ENCODE measurements at places on chromosomes 6 and 20.

GRCh38 chr6:156634048-156634447, 143.1 kb upstream of the ARID1B start:
- DNase-seq, result no peak

GRCh38 chr6:11804135-11804534, 25.5 kb upstream of the ADTRP start:
- DNase-seq, result no peak

DNA sequence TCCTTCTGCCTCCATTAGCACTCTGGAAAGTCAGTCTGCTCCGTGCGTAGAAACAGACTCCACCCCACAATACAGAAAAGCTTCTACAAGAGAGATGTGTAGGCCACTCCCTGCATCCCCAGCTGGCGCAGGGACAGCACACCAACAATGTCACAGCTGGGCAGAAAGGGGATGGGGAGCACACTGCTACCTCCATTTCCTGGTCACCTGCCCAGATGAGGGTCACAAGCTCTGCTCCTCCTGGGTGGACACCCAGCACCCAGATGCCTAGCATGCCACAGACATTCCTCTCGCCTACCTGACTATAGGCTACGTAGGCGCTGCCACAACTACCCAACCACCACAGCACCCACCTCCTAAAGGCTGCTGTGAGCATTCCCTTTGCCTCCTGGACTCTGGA, 12.2 kb downstream of the BEND3 start:
- DNase-seq, result no peak

- no peak for DNase-seq
These were observed 85.4 kb downstream of the C6orf52 start for GRCh38 chr6:10609038-10609437.

GRCh38 chr6:145151624-145152023, 583.7 kb downstream of the EPM2A start:
- DNase-seq, result no peak

- no peak for DNase-seq
These were observed 212.5 kb upstream of the CHD6 start for GRCh38 chr20:41830702-41831101.

- DNase-seq, result no peak
These were observed 192.2 kb downstream of the RFPL4B start for GRCh38 chr6:112539355-112539754.

GRCh38 chr6:90764001-90764400, 177.1 kb upstream of the MAP3K7 start:
- no peak for DNase-seq

GRCh38 chr6:142728910-142729481, 216.0 kb downstream of the HIVEP2 start:
- no peak for DNase-seq

GRCh38 chr6:127026247-127026646, 92.2 kb upstream of the RSPO3 start:
- DNase-seq, result no peak

- no peak for DNase-seq
These were observed 279.6 kb upstream of the SULF2 start for GRCh38 chr20:48064929-48065328.

DNA sequence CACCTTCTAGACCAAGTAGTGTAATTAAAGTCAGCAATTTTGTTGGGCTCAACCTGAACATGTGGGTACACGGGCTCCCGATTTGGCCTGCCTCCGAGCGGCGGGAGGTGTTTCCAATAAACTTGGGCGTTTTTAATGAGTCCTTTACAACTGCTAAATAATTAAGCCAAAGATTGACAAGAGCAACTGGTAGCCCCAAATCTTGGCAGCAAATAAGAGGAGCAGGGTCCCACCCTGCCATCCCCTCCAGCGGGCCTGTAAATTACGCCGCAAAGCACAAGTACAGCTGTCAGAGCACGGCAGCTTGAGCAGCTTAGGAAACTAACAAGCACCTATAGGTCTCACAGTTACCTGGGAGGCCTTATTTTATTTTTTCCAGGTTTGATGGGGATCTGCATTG, 217.1 kb downstream of the BMP7 start:
- no peak for DNase-seq

DNA sequence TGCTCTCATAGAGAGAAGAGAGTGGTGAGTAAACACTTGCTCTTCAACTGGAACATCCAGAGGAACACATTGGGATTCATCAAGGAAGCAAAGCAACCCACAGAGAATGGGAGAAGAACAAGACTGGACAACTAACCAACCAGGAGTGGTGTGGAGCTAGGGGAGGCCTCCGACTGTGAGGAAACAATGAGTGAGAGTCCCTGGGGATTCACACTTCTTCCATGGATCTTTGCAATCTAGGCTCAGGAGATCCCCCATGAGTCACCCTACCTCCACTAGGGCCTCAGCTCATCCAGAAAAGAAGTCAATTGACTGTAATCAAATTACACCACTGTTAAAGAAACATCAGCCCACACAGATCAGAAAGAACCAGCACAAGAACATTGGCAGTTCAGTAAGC, 42.3 kb upstream of the CLVS2 start:
- DNase-seq, result no peak

DNA sequence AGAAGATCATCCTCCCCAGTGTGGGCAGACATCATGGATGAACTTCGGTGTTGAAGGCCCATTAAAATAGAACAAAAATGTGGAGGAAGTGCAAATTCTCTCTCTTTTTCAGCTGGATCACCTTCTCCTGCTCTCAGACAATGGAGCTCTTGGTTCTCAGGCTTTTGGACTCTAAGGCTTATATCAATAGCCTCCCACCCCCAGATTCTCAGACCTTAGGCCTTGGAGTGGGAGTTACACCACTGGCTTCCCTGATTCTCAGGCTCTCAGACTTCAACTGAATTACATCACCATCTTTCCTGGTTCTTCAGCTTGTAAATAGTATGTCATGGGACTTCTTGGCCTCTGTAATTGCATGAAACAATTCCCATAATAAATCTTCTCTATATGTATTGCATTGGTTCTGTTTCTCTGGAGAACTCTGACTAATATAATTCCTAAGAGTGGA, 36.6 kb downstream of the NSFL1C start:
- DNase-seq, result peak; percentile 75

DNA sequence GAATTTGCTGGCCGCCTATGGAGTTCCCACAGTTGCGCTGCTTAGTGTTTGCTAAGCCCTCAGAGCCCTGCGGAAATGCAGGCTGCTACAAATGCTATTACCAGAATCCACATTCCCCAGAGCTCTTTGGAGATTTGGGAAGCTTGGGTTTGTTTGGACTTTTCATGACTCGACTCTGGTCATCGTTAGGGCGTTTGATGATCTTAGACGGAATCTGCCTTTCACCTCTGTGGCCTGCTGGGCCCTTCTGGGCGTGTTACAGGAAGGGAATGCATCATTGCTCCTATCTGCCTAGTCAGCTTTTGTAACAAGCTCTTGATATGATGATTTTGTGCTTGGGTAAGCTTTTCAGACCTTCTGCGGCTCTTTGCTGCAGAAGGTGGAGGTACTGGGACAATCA, 50.8 kb downstream of the EYA2 start:
- DNase-seq, result no peak

DNA sequence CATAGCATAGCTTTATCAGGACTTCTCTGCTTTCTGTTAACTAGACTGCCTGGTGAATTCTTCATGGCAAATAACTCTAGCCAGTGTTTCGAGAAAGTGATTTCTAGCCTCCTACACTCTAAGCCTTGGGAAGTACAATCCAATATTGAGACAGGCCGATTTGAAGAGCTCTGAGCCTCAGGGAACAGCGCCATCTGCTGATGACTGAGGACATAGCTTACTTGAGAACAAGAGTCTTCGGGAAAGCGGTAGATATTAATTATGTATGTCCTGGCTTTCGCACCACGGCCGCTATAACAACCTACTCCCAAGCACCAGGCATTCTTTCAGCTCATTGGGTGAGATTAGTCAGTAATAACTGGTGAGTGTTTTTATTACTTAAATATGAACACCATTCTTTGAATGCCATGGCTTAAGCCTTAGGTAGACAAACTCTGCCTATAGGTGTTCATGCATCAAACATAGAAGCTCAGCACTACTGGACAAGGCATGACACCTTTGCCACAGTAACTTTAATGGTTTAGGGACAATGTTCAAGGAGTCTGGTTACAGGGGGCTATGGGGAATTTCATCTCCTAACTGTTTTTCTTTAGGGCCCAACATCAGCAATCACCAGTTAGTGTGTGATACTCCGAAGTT, 518.6 kb downstream of the BMP2 start:
- peak; percentile 5 for DNase-seq

DNA sequence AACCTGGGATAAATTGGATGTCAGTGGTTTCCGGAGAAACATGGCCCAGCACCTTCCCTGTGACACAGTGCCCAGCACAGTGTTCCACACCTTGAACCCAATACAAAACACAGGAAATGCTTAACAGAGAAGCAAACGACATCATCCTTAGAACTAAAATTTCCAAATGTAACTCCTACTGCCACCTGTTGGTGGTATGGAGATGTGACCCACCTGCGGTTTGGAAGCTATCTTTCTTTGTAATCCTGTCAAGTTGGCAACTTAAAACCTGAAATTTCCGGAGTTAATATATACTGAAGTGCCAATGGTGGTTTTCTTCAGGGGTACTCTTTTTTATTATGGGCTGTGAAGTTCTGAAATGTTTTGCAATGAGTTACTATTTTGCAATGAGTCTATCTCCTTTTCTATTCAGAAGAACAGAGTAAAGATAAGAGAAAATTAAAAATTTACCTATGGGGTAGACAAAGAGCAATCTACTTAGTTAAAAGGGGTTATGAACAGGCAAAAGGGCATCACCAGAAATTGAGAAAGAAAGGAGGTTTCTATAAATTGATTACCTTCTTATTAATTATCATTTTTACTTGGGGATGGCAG, 658.8 kb downstream of the PTPRT start:
- DNase-seq, result no peak

GRCh38 chr20:15310361-15310760, 972.9 kb upstream of the FLRT3 start:
- DNase-seq, result no peak

- no peak for DNase-seq
These were observed 1.0 kb upstream of the APMAP start for GRCh38 chr20:24993337-24994185.

- DNase-seq, result no peak
These were observed 372.0 kb downstream of the PLCB1 start for GRCh38 chr20:8504030-8504429.

DNA sequence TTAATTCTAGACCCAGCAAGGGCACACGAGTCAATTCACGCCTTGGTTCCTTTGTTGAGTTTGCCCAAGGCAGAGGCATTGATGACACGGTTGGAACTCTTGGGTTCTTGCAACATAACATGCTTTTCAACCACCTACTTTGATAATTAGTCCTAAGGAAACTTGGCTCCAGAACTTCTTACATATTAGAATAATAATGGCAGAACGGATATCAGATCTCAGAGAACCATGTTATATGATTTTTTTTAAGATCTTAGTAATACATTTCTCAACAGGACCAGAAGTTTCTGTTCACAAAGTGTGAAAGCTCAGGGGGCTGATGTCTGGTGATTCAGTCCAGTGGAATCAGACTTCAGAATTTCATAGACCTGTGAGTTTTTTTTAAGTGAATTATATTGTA, 19.2 kb downstream of the SPTLC3 start:
- DNase-seq, result no peak

DNA sequence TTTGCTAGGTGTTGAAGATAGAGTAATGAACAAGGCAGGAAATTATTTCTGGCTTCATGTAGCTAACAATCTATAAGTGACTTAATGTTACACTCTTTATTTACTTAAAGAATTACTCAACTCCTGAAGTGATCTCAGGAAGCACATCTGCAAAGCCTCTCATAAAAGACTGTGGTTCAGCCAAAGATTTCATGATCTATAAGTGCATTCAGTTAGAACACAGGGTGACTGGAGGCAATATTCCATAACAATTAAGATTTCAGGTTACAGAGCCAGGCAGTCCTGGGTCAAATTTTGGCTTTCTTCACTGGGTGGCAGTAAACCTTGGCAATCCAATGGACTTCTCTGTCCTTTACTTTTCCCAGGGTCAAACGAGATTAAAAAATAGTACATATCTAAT, 204.0 kb downstream of the TPBG start:
- DNase-seq, result no peak

GRCh38 chr20:36917943-36918342, 33.6 kb downstream of the SAMHD1 start:
- no peak for DNase-seq

DNA sequence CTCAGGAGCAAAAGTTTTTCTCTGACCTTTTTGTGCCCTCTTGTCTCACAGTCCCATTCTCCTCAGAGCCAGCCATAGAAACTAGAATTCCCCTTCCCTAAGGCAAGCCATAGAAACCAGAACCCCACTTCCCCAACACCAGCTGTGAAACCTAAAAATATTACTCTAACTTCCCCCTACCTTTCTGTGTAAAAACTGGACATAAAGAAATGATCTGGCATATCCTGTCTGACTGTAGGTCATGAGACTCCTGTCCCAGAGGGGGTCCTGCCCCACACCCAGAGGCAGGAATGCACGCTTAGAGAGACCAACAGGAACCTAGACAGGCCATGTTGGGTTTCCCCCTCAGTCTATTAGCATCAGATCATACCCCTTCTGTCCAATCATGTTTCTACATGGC, 140.6 kb upstream of the SLC22A16 start:
- DNase-seq, result no peak

GRCh38 chr20:17967521-17968365, 851 bp downstream of the SNX5 start:
- DNase-seq, result no peak

DNA sequence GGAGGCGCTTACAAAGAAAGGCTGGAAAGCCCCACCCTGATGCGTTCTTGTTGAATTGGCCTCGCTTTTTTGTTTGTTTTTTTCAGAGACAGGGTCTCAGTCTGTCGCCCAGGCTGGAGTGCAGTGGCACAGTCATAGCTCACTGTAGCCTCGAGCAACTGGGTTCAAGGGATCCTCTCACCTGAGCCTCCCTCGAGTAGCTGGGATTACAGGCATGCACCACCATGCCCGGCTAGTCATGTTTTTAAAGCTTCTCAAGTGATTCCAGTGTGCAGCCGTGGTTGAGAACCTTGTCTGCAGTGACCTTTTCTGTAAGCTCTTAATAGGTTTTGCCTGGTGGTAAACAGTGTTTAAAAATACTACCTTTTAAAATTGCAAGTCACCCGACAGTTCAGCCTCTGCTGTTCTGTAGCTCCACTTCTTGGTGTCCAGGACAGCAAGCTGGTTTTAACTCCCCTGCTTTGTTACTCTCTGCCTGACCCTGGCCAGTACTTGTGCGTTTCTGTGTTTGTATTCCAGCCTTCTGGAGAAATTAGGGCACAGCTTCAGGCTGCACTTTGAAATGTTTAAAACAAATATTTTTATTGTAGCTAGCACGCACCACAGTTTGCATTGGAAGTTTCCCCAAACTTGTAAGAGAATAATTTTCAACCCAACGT, 54.4 kb downstream of the KDM1B start:
- DNase-seq, result no peak

DNA sequence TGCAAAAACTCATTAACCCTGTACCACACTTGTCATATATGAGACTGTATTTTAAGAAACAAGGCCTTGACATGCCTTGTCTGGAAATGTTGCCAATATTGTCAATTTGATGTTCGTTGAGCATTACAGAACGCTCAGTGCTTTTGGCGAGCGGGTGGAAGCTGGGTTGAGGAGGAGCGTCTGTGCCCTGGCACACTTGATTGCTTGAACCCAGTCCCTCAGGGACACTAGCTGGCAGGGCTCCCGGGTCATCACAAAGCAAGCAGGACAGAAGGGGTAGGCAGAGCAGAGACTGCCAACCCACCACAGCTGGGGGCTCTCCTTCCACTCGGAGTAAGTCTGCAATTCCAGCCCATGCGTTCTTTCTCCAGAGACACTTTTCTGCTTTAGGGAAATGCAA, 286.3 kb downstream of the KHDC1L start:
- DNase-seq, result no peak
